ENCODE measurements at places on chromosomes 12 and 14.

- DNase-seq, result no peak
Measured at GRCh38 chr14:64605926-64606685, 56.3 kb downstream of the PPP1R36 start.

- DNase-seq, result peak; percentile 22
Measured at GRCh38 chr14:55707365-55707804, 127.4 kb downstream of the KTN1 start.

GRCh38 chr14:88233915-88234314 is 89.2 kb downstream of the KCNK10 start:
- no peak for DNase-seq

GRCh38 chr12:42539696-42540095 is 49.9 kb downstream of the PRICKLE1 start:
- no peak for DNase-seq
